CD4-positive, alpha-beta T cell (primary cell): ENCODE measurements at places on chromosomes 1 and 21.

GRCh38 chr1:57963581-57963980 is 539.7 kb upstream of the DAB1 start:
- no peak for DNase-seq

GRCh38 chr1:24970926-24971875 is 41.1 kb upstream of the RUNX3 start:
- no peak for DNase-seq

DNA sequence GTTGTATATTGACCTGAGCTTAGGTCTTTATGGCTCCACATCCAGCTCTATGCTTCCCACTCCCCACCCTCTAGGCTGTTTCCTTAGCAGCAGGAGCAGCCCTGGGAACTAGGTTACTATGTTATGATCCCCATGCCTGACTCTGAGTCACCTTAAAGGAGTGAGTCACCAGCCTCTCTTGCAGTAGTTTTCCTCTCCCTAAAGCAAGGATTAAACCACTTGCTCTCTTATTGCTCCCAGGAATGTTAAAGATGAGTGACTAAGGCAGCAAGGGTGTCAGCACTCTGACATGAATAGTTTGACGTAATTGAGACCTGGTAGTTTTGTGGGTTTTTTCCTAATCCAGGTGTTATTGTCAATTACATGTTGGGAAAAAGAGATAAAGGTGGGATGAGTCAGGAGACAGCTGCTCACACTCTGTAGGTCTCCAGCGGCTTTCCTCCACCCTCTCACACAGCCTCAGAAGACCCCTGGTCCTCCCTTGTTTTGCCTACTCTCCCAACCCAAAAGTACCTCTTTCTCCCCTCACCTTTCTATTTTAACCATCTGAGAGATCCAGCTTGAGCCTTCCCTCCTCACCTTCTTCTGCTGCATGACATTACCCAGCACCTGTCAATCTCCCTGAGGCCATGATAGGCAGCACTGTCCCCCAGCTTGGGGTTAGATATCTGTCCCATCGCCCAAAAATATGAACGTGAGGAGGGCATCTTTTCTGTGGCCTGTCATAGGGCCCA is 369.1 kb upstream of the VAMP3 start:
- DNase-seq = no peak

DNA sequence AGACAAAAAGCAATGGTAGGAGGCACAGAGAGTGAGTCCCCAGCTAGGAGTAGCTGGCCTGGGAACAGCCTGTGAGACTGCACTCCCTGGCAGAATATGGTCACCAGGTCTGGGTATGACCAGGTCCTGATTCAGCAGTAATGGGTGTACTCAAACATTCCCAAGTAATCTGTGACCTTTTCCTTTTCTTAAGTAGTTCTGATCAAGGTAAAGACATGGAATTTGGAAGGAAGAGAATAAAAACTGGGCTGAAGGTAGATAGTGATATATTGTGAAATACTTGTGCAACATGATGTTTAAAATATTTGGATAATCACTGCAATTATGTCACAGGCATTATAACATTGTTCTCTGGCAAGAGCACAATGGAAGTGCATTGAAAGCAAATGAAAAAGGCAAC is 147.2 kb upstream of the DPYD start:
- no peak for DNase-seq

- no peak for DNase-seq
These were observed 15.6 kb downstream of the BACE2 start for GRCh38 chr21:41183575-41183974.

DNA sequence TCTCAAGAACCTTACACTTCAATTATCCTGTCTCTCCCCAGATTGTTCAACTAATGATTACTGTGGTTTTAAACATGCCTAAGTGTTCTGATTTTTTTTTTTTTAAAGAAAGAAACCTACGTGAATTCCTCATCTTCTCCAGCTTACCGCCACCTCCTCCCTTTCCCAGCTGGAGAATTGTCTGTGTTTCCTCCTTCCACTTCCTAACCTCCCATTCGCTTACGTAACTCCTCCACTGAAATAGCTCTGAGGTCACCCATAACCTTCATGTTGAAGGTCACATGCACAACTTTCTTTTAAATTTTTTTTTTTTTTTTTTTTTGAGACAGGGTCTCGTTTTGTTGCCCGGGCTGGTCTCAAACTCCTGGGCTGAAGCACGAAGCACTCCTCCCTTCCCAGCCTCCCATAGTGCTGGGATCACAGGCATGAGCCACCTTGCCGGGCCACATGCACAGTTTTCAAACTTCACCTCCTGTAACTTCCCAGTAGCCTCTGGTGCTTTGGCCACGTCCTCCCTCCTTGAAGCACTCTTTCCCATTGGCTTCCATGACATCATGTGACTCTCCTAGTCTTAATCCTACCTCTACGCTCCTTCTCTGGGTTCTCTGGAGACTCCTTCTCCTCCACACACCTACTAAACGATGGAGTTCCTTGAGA is 9.8 kb upstream of the CAPZB start:
- no peak for DNase-seq

- DNase-seq = no peak
These were observed 51.0 kb upstream of the RGS8 start for GRCh38 chr1:182735343-182735742.

DNA sequence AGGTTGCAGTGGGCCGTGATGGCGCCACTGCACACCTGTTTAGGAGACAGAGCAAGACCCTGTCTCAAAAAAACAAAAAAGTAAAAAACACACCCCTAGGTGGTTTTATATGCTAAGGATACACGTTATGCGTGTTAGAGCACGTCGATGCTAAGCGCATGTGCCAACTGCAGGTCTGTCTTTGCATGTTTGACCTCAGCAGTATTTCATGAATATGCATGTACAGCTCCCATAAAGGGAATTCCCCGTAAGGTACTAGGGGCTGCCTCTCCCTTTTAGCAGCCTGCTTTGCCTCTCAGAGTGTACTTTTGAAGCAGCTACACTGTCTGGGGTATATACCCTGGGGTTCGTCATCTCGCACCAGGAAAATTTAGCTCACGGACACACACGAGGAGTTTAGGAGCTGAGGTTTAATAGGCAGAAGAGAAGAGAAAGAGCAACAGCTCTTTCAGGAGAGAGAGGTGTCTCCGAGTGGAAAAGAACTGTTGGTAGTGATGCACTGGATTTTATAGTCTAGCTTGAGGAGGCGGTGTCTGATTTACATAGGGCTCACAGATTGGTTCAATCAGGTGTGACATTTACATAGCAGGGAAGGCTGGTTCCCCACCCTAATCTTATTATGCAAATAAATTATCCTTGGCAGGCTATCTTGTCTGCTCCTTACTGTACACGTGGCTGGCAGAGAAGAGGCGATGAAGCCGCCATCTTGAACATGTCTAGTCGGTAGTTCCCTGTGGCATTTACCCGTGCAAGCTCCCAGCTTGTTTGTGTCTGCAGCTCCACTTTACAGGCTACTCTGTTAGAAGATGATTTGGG is 4.2 kb upstream of the OTUD3 start:
- no peak for DNase-seq

DNA sequence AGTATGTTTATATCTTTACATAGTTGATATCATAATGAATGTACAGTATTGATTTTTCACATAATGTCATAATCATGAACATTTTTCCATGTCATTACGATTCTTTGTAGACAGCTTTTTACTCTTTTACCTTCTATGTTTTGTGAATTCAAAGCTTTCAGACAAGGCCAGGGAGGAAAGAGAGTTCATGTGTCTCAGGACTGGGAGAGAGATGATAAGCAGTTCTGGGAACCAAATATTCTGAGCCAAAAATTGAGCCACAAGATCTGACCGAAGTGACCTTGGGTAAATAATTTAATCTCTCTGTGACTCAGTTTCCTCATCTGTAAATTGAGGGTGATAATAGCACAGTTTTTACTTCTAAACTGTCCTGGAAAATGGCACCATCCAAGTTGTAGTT is 31.8 kb downstream of the CSF1 start:
- DNase-seq = no peak

DNA sequence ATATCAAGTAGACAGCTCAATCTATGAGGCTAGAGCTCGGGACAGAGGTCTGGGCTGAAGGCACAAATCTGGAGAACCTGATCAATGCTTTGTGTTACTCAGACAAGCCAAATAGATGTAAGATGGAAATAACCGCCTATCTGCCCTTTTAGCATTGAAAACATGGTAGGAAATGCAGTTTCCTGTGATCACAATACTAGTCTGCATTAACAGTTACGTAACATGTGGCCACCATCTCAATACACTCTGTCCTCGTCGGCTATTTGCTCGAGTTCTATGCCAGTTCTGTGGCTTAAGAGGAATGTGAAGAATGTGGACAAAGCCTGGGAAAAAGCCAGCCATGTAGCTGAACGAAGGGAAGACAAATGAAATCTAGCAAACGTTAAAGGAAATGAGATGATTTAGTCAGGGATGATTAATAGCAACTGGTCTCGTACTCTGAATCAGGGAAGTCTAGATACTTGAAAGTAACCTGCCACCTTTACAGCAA is 73.3 kb downstream of the HSF2BP start:
- DNase-seq = no peak

DNA sequence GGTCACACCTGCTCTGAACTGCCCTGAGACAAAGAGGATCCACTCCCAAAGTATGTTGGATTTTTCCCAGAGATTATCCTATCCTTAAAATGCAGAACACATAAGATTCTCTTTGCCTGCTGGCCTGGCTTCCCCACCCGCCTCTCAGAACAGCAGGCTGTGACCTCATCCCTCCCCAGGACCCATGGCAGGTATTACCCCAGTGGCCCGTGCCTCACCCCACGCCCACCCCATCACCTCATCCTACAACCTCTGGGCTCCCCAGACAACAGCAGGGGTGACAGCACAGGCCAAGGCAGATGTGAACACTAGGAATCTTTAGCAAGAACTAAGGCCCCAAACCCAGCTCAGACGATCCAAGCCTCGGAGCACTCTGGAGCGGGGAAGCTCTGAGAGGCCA is 35.1 kb upstream of the S100A7 start:
- DNase-seq = no peak

GRCh38 chr21:45827881-45828579 is 153.5 kb upstream of the COL6A1 start:
- no peak for DNase-seq

DNA sequence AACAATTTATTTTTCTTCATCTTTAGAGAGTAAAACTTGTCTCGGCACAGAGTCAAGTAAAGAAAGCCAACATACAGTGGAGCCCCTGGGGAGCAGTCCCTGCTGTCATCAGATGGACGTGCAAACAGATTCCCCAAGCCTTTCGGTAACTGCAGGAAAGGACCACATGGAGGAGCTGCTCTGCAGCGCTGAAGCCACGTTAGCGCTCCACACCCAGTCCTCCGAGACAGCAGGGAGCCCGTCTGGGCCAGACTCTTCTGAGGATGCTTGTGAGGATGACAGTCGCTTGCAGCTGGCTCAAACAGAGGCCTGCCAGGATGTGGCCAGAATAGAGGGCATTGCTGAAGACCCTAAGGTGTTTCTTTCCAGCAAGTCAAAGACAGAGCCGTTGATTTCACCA is 77.1 kb upstream of the SCCPDH start:
- DNase-seq = no peak

DNA sequence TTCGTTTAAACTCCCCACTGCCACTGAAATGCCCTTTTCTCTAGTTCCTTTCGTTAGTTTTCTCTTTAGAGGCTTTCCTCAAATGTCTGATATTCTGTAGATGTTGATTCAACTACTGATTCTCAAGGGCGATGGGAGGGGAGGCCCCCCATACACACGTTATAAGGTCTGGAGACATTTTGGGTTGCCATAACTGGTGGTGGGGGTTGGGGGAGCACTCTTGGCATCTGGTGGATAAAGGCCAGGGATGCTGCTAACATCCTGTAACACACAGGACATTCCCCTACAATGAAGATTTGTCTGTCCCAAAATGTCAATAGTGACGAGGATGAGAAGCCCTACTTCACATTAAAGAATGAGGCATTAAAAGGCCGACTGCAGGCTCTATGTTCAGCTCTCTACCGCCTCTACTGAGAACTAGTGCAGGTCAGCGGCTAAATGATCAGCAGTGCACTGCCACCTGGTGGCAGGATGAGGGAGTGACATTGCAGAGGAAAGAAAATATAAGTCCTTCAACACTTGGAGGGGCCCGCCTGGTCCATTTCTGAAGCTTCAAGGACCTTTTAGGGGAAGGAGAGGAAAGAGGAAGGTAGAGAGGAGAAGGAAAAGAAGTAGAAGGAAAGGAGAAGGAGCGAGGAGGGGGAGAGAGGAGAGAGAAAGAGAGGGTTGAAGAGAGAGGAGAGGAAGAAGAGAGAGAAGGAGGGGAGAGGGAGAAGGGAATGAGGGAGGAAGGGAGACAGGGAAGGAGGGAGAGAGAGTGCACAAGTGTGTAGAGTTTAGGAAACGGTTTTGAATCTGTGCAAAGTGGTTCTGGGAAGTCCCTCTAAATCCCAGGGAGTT is 29.4 kb downstream of the ALG14 start:
- peak; percentile 82 for DNase-seq

- DNase-seq = no peak
These were observed 4.8 kb upstream of the IFNLR1 start for GRCh38 chr1:24191860-24192259.

DNA sequence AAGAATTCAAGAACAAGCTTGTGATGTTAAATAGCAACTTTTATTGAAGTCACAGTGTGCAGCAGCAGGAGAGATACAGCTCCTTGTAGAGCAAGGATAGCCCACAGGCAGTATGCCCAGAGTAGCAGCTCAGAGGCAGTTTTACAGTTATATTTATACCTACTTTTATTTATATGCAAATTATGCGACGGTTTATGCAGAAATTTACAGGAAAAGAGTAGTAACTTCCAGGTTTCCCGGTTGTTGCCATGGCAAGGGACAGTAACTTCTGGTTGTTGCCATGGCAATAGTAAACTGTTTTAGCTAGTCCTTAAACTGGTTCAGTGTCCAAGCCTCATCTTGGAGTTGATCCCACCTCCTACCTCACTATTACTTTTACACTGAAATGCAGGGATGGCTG is 344.6 kb upstream of the LYPLAL1 start:
- DNase-seq = no peak

DNA sequence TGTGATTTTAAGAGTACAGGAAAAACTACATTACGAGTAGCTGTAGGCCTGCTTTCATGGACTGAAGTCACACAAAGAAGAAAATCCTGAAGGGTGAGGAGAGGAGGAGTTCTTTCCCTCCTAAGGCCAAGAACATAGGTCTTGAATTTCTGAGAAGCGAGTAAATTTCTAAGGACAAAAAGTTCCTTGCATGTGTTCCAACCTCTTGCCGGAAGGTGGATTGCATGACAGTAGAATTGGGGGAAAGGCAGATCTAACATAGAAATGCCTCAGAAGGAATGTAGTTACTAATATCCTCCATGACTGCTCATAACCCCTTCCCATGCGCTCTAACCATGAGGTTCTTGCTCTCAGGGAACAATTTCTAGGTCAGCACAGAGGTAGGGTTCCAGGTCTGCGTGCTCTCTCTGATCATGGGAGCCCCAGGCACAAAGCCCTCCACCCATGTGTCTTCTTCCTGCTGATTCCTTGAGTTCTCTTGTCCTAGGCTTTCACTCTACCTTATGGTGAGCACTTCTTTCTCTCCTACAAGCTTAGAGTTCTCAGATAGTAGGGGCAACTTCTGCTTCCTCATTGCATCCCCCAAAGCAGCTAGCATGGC is 13.7 kb downstream of the CD2 start:
- no peak for DNase-seq

GRCh38 chr1:239884796-239885195 is 206.9 kb upstream of the FMN2 start:
- DNase-seq = no peak

GRCh38 chr21:42031816-42032215 is 21.7 kb upstream of the ZBTB21 start:
- DNase-seq = no peak

- no peak for DNase-seq
These were observed 5.9 kb upstream of the PTPRF start for GRCh38 chr1:43524804-43525203.
